SIG-M5 (cell line): ENCODE measurements at places on chromosomes 2 and 18.

DNA sequence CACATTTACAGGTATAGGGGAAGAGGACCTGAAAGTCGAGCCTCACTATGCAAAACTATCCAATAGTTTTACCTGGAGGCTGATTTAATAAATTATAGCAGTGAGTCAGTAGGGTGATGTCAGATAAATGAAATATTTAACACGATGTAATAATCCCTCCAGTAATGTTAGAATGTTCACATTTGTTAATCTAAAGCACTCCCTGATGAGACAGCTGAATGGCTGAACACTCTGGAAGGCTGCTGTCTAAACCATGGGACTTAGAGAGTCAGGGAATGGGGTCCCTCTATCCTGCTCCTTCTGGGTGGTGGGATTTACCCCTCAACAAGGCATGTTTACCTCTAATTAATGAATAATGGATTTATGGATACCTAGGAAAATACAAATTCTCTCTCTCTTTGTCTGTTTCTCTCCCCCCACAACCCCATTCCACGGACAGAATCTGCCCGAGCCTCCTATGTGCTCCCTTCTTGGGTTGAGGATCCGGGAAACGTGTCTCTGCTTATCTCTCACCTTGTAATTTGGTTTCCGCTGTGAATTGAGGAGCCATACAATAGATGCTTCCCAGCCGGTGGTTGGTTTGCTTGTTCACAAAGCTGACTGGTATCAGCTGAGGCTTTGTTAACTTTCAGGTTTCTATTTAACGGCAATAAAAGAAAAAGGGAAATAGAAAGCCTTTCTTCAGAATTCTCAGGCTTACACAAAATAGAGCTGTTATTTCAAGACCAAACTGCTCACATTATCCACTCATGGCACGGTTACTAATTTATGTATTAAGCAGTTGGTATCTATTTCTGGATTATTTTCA is 25.9 kb downstream of the LRRC30 start:
- no peak for DNase-seq

DNA sequence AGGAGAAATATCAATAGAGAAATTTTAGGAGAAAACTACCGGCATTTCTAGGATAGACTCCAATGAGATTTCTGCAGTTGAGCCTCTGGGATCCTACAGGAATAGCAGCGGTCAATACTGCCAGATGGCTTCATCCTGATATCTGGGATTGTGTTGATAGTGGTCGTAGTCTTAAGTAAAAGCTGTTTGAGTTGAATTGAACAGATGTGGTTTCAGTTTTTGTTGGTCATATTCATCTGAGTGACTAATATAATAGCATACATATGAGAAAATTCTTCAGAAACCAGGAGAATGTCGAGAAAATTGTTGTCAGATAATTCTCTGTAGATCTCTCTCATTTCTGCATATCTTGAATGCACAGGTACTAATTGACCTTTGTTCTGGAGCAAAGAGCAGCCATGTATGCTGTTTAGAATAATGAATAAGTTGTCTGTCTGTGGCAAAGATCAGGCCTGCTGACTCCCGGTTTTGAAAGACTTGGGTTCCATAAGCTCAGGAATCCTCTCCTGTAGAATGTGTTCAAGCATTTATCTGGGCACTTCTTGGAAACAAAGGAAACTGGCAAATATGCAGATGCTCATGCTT is 288.1 kb downstream of the TMX3 start:
- DNase-seq = no peak

DNA sequence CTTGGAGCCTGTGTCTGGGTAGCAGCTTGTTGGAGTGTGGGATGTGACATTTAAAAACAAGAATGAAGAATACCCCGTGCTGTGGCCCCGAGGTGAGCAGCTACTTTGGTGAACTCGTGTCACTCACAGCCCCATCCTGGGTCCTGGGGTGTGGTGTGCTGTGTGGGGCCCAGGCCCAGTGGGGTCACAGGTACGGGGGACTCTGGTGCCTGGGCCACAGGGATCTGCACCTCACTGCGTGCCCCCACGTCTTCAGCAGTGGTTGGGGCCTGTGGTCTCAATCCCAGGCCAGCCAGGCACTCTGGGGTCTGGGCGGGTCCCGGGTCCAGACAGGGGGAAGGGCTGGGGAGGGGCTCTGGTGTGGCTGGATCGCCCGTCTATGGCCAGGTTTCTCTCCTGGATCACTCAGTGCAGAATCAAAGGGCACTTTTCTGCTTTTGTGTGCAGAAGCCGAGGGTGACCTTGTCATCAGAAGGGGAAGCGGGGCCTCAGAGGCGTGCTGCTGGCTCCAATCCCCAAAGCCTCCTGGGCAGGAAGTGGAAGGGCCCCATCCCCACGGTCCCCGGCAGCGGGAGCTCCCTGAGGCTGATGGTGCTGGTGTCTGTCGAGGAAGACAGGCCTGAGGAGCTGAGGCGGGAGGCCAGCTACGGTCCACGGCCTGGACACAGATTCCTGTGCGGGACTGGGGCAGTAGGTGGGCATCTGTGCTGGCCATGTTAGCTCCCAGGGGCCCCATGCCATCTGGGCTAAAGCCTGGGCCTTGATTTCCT is 1.4 kb downstream of the GPR35 start:
- peak; percentile 42 for DNase-seq

DNA sequence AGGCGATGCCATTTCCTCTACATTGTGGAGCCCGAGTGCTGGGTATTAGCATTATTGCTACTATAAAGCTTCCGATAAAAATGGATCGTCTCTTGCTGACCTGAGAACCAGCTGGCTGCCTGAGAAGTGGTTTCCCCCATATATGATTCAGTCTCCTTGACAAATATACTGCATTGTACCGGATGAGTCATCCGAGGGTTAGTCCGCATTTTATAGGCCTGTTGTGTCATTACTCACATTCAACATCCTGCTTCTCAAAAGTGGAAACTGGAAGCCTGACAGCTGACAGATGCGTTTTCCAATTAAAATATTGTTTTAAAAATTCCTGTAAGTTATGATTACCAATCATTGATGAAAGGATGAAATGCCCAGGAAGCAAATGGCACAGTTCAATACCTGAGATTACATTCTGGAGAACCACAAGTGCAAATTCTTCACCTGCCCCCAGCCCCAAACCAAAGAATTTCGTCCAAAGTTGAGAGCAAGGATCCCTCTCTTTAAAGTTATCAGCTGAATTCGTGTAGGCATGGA is 65.7 kb downstream of the SPRED2 start:
- peak; percentile 62 for DNase-seq

DNA sequence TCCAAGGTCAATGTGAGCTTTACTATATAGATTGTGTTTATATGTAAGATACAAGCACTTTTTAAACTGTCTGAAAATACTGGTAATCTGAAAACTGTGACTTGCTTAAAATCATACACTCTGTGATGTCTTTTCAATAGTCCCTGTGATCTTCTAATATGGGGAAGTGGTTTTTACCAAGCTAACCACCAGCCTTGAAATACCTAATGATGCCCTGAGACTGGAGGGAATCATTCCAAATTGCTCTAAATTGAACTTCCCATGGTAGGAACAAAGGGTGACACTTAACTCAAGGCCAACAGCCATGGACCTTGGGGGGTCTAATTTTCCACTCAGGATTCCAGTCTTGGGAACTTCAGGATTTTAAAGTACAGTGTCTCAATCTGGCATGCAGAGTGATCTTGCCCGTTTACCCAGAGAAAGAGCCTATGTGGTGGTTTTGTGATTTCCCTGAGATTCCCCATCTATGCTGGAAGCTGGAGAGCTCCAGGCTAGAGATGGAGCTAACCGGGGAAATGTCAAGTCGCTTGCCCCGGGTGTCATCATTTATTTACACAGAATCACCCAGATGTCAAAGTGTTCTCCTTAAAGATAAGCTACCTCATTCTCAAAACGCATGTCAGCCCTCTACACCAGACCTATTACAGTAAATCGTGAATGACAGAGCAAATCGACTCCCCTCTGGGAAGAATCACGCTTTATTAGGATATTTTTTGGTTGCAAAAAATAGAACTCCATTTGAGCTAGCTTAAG is 198.5 kb downstream of the SP3 start:
- DNase-seq = no peak
